NCI-H226 (cell line): ENCODE measurements at places on chromosomes 3 and 15.
A peak's percentile ranks its signal among the peaks of the same experiment; 100 is the strongest.

DNA sequence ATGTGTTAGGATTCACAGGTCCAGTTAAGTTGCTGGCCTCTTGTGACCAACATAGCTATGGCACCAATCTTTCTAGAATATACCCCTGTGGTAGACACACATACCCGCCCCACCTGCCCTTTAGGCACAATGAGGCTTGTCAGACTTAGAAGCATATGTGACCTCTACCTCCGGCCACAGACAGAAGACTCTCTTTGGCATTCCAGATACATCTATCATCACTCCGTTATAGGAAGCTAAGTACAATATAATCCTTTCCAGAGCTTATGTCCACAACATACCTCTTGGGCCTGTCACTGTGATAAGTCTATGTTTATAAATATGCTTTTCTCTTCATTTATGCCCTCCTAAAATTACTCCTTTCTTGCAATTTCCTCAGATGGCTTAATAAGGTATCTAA is 39.8 kb downstream of the CD47 start:
- peak; percentile 9 for DNase-seq

- DNase-seq = no peak
These were observed 1.0 kb upstream of the CXCR6 start for GRCh38 chr3:45942051-45942825.

DNA sequence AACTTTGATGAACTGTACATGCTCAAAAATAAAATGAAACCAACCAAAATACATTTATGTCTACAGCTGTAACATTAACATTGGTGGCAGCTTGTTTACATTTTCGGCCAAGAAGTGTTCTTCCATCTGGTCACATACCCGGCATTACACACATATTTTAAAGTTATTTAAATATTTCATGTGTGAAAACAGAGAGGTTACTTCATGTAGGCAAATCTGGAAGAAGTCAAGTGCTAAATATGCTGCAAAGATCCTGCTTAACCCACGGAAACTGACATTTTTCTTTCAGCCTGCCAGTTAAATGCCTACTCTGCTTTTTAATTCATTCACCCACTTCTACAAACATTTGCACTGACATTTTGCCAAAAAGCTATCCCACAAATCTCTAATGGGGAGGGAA is 69.7 kb downstream of the MB21D2 start:
- DNase-seq = no peak

DNA sequence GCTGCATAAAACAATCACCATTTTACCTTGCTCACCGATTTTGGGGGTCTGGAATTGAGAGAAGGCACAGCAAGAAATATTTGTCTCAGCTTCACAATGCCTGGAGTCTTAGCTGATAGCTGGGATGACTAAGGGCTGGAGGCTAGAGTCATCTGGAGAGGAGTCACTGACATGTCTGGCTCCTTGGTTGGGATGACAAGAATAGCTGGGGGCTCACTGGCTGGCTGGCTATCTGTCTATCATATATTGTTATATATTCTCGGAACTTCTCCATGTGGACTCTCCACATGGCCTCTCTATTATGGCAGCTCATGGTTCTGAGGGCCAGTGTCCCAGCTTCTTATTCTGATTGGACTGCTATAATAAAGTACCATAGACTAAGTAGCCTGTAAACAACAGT is 20.0 kb upstream of the TRIM71 start:
- DNase-seq = no peak

- DNase-seq = peak; percentile 62
These were observed 57.3 kb upstream of the DPH6 start for GRCh38 chr15:35603301-35603700.

DNA sequence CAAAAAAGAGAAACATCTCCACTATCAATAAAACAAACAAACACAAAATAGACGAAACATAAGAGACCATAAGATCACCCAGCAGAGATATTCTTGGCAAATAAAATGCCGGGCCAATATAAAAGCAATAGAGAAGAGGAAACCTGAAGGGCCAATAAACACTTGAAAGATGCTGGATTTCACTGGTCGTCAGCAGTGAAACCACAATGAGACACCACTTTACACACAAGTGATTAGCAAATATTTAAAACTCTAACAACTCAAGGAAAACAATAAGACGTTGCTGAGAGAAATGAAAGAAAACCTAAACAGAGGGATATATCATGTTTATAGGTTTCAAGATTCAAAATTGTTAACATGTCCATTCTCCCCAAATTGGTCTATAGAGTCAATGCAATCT is 148.5 kb downstream of the WDR76 start:
- DNase-seq = no peak

DNA sequence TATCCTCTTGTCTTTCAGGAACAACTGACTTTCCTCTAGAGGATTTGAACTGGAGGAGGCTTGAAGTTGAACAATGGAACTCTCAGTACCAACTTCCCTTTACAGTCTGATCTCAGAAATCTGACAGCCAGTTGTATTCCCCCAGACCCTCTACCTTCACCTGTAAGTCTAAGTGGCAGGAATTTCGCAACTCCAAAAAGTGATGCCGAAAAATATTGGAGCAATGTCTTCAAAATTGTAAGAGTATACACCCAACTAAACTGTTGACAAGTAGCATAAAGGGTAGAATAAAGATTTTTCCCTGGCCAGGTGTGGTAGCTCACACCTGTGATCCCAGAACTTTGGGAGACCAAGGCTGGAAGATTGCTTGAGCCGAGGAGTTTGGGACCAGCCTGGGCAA is 69.1 kb upstream of the CFAP20DC start:
- DNase-seq = no peak

GRCh38 chr3:105915524-105915923 is 46.7 kb upstream of the CBLB start:
- no peak for DNase-seq
